Activated CD8-positive, alpha-beta memory T cell treated with anti-CD3 and anti-CD28 coated beads for 48 hours (primary cell): ENCODE measurements at places on chromosomes 11 and 22.
A peak's percentile ranks its signal among the peaks of the same experiment; 100 is the strongest.

GRCh38 chr11:82606738-82607137 lies 126.9 kb downstream of the FAM181B start:
- DNase-seq, result no peak

GRCh38 chr11:115213007-115213406 lies 291.2 kb downstream of the CADM1 start:
- DNase-seq, result no peak

DNA sequence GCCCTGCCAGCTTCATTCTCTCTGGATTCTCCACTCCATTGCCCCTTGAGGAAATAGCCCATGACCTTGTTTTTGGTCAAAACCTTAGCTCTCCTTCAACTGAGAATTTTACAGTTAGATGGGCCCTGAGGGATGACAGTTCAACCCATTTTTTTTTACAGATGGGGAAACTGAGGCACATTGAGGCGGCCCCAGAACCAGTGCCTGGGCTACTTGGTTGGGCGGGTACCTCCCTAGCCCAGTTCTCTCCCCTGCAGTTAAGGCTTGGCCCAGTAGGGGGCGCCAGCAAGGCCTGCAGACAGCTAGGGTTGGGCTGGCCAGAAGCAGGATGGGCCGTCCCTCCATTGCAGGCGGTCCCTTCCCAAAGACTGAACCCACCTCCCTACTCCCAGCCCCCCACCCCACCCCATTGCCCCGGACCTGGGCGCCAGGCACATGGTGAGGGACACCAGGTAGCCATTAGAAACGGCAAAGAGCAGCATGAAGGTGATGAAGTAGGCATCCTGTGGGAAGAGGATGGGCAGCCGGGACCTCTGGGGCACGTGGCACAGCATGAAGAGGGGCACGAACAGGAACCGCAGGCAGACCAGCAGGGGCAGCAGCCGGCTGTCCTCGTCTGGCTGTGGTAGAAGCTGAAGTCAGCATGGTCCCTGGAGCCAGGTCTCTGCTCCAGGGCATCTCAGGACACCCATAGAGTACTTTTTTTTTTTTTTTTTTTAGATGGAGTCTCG lies 7.6 kb downstream of the SLC29A2 start:
- peak; percentile 56 for DNase-seq

GRCh38 chr11:62233730-62234129 lies 8.3 kb upstream of the SCGB1D2 start:
- no peak for DNase-seq
